ENCODE measurements at places on chromosomes 2 and 18. TPM values are rescaled to one million over a fixed set of nuclear protein-coding genes. Genes with fewer than 3 reads are reported as not detected.

GRCh38 chr2:238166391-238167343 is 7.9 kb downstream of the ERFE start:
- peaks cover 50% of the 10 kb centered on the region for H3K36me3 ChIP-seq
- H3K4me1 ChIP-seq: peaks cover 41% of the 10 kb centered on the region
- no peak overlapping the region for H3K27ac ChIP-seq
- H3K27me3 ChIP-seq: no peaks in the 10 kb centered on the region

- H3K36me3 ChIP-seq: no peaks in the 10 kb centered on the region
- H3K4me1 ChIP-seq: peaks cover 27% of the 10 kb centered on the region
- H3K27me3 ChIP-seq: no peaks in the 10 kb centered on the region
- no peak overlapping the region for H3K4me3 ChIP-seq
Observed at GRCh38 chr2:11234309-11234708, 79.0 kb downstream of the SLC66A3 start.

DNA sequence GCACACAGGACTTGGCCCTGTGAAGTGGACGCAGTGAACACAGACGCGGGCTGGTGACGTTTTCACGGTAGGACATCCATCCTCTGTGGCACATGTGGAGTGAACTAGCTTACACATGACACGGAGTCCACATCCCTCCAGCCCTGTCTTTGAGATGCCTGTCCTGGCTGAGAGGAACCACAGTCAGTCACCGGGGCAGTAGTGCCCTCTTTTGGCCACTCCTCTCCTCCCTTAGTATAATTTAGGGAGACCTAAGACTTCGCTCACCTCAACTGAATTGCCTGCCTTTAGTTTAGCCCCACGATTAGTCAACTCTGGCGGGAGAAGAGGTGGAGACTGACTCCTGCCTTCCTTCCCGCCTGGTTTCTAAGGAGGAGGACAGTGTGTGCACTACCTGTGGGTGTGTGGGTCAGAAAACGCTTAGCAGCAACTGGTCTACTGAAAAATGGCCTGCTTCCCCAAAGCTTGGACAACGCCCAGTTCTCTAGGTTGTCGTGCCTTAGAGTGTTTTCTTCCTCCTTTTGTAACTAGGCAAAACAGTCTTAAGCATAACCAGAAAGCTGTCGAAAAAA is 70.6 kb downstream of the MBP start:
- no peak overlapping the region for H3K4me3 ChIP-seq
- peaks cover 4% of the 10 kb centered on the region for H3K36me3 ChIP-seq
- peak; percentile 61 for DNase-seq
- peaks cover 95% of the 10 kb centered on the region for H3K4me1 ChIP-seq
- H3K27me3 ChIP-seq: no peaks in the 10 kb centered on the region

DNA sequence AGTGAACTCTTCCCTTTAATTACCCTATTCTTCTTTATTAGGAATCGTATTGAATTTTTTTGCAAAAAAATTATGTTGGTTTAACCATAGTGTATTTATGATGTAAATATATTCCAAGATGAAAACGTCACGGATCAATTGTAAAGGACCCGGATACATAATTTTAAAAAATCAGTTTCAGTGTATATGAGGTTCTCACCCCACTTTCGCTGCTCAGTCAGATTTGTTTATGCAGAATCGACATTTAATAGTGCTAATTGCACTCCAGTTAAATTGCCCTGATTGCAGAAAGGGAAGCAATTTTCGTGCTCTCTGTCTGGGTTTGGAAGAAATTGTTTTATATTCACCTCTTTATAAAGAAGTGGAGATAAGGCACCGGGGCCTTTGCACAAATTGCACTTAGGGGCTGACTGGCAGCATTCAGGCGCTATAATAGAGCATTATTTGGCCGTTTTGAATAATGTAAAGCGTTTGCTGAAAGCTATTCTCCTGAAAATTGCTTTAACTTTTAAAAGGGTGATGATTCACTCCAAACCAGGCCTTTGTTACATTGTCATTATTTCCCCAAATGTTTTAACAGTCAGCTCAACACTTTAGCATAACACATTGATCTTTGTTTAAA is 3.0 kb upstream of the SP9 start:
- peaks cover 42% of the 10 kb centered on the region for H3K4me1 ChIP-seq
- no peaks in the 10 kb centered on the region for H3K36me3 ChIP-seq
- H3K4me3 ChIP-seq: no peak overlapping the region
- peak; percentile 8 for DNase-seq
- H3K27me3 ChIP-seq: peaks cover 68% of the 10 kb centered on the region
- no peak overlapping the region for H3K27ac ChIP-seq

Gene GALR1
- total RNA-seq: 1.8 TPM

All from stomach (tissue), 19 donors.